NCI-H526 treated with DMSO at 0.1 percent for 48 hours (cell line): ENCODE measurements at places on chromosomes 11 and 22.
A peak's percentile ranks its signal among the peaks of the same experiment; 100 is the strongest.

- no peak for DNase-seq
Observed at GRCh38 chr11:120608760-120609211, 97.2 kb downstream of the GRIK4 start.

DNA sequence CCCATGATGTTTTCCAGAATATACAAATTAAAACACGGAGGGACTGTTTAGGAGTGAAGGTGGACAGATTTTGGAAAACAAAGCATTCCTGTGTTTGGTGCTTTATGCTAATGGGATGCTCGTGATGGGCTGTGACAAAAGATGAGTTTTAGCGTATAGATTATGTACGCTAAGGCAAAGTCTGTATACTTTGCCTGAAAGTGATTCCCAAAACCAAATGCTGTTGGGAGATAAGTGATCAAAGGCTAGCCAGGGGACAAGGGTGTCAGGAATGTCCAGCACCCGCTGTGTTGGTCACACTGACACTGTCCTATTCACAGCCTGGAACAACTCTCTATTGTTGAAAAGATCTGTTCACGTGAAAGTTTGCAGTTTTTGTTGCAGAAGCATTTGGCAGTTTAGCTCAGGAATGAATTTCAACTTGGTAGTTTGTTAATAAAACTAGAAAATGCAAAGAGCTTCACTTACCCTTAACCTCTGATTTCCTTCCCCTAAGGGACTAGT lies 1.5 kb downstream of the JAM3 start:
- DNase-seq: peak; percentile 87

- no peak for DNase-seq
Observed at GRCh38 chr11:8681837-8682302, 595 bp downstream of the TRIM66 start.

GRCh38 chr11:69510471-69511357 lies 29.3 kb downstream of the LINC01488 start:
- no peak for DNase-seq

DNA sequence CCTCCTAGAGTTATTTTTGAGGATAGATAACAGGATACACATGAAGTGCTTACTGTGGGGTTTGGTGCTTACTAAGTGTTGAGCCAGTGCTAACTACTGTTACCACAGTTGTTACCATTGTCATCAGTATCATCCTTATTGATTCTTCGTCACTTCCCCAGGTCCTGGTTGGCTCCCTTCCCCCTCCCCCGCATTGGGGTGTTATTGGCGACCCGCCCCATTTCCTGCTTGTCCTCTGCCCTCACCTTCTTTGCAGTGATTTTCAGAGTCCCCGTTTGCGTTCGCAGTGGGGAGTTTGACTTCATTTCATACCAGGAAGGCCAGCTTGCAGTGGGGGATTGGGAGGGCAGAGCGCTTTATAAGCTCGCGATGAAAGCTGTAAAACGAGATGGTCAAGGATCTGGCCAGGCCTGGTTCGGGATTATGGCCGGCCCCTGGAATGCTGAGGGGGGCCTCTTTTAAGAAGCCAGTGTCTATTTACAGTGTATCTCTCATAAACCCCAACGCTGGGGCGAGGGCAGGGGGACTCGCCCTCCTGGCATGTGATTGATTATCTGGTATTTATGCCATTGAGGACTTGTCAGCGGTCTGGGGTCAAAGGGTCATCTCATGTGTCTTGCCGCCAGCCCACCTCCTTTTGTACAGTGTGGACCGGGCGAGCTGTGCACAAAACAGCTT lies 84.6 kb upstream of the NNMT start:
- no peak for DNase-seq

DNA sequence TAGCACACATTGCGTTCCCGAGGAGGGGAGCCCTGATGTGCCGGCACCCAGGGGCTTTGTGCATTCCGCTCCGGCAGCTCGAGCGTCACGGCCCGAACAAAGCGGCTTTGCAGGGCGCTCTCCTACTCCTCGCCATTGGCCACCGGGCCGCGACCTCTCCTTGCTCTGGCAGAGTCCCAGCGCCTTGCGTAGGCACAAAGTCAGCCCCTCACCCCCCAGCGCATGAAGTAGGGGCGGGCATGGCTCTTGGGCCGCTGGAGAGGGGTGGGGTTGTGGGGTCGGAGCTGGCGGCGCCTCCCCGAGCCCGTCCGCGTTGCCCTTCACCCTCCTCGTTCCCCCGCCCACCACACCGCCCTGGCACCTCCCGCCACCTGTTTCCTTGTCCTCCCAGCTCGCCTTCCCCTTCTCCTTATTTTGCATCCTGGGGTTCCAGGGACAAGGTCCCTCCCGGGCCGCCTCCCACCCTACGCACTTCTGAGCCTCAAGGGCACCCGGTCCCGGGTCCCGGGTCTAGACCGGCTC lies 753 bp upstream of the PPARA start:
- peak; percentile 39 for DNase-seq

- DNase-seq: no peak
Observed at GRCh38 chr22:27135031-27135981, 477.9 kb downstream of the MIAT start.

- DNase-seq: no peak
Observed at GRCh38 chr11:76653674-76654284, 16.8 kb downstream of the LRRC32 start.

DNA sequence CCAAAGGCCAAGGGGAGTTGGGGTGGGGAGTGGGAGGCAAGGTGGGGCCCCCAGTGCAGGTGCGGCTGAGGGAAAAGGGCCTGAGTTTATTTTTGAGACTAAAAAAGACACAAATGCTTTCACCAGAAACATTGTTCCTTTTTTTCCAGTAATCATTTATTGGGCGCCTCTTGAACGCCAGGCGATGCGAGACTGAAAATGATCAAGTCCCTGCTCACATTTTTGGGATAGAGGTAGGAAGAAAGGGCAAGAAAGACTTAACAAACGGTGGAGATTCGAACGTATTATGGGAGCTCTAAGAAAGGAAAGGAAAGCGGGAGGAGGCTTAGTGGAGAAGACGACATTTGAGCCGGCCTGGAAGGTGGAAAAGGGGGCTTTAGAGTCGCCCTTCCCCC lies 796 bp upstream of the SF3B2 start:
- no peak for DNase-seq

DNA sequence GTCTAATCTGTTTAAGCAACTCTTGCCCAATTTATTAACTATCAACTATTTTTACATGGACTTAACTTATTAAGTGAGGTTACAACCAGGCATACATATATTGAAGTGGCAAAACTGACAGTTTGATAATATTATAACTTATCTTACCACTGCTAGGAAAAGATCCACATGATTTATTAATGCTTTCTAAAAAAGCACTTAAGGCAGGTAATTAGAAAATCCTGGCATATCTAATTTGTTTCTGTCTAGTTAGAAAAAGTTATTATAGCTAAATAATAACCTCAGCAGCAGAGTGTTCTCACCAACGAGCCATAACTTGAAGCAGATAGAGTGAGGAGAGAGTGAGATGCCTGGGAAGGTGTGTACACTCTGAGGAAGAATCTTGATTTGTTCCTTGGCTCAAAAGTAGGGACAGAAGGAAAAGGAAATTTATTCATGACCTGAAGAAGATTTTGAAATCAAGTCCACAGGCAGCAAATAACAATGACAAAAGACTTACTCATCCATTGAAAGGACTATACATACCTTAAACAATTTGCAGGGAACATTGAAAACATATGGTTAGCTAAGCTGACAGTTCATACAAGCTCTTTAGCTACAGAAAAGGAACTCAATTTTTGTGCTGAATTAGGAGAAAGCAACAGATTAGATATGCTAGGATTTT lies 7.1 kb upstream of the MUC15 start:
- DNase-seq: no peak

GRCh38 chr22:43345761-43346301 lies 2.7 kb upstream of the SCUBE1 start:
- no peak for DNase-seq

DNA sequence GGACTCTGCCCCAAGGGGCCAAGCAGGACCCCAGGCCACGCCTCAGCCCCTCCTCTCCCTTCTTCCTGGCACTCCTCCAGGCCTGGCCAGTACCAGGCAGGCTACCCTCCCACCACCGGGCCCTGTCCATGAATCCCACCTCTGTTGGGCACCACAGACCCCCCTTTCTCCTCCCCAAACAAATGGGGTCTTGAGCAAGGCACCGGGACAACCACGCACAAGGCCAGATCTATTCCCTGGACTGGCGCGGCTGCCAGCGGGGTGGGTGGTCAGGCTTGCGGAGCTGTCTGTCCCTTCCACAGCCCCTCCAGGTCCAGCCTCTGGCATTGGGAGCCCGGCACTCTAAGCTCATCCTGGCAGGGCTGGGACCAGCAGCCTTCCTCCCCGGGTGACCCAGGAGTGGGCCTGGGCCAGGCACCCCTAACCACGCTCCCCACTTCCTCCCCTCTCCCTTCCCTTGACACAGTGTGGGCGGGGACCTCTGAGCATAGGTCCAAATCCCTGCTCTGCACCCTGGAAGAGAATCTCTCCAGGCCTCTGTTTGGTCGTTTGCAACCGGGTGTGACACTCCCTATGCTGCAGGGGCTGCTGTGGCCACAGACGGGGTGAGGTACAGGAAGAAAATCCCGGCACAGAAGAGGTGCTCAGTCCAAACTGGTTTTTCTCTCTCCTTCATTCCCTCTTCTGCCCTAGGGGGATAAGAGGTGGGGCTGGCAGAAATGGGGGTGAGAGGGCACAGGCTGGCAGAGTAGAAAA lies 14.6 kb downstream of the ELFN2 start:
- DNase-seq: no peak

DNA sequence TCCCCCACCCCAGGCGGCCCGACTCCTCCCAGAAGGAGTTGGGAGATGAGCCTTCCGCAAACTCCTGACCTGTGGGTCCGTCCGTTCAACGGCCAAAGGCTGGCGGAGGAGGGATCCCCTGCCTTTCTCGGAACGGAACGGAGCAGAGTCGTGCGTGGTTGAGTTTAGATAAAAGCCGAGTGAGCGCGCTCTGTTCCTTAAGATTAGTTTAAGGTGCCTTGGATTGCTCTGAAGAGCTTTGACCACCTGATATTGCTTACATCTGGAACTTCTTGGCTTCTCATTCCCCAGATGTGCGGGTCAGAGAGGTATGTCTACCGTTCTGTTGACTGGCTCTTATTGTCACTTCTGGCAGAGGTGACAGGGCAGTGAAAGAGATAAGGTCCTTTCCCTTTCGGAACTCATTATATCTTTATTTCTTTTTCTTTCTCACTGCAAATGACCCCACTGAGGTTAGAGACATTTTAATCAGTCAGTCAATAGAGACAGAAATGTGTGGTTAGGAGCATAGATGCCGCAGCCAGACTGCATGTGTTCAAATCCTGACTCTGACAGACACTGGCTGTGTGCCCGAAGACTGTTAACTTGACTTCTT lies at the start of gene TRIM6:
Gene TRIM6, plus strand, starts transcription at position 31 of the 595 bp plus-strand sequence. Its CDS starts 261 bp downstream, at position 292.
- DNase-seq: no peak

DNA sequence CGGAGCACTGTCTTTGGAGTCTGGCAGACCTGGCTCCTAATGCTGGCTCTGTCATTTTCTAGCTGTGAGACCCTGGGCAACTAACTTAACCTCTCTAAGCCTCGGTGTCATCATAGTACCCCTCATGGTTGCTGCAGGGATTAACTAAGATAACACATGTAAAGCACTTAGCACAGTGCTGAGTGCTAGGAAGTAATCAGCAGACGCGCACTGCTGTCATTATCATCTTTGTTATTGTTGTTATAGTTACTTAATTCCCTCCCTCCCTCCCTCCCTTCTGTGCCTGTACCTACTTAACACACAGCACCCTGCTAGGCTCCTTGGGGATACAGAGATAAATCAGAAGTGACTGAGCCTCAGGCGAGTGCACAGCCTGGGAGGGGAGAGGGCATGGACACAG lies 104.7 kb upstream of the PITPNB start:
- DNase-seq: no peak

GRCh38 chr22:28896611-28897010 lies 13.2 kb downstream of the ZNRF3 start:
- DNase-seq: no peak

GRCh38 chr22:39142088-39142680 lies 10.3 kb downstream of the CBX7 start:
- DNase-seq: no peak

DNA sequence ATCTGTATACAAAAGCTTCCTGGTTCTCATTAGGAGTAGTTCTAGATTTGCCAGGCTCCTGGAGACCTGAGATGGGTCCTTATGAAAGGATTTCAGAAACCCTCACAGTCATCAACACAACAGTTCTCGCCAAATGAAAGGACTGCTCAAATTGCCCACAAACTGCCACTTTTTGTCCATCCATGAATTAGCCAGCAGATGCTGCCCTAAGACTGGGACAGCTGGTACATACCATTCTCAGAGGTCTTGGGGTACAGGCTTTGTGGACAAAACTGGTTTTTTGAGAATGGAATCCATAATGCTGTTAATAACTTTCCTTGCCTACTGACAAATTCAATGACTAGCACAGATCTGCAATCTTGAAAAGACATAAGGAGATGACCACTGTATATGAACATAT lies 23.4 kb upstream of the BDNF start:
- DNase-seq: no peak

GRCh38 chr11:6402561-6402981 lies 12.3 kb downstream of the SMPD1 start:
- DNase-seq: no peak

- no peak for DNase-seq
Observed at GRCh38 chr22:35861451-35861850, 143.8 kb downstream of the APOL5 start.

DNA sequence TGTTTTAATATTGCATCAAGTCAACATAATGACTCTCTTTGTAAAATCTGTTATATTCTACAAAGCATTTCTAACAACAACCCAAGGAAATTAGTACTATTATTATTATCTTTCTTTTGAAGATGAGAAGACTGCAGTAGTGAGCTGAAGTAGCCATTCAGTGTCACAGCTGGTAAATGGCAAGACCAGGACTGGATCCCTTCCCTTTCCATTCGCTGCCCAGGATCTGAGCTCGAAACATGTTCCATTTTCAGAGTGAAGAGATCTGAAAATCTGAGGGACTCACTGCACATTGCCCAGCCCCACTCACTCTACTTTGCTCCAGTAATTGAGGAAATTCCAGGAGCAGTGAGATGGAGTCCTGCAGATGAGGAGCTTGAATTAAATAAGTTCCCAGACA lies 240.0 kb upstream of the BLID start:
- no peak for DNase-seq

DNA sequence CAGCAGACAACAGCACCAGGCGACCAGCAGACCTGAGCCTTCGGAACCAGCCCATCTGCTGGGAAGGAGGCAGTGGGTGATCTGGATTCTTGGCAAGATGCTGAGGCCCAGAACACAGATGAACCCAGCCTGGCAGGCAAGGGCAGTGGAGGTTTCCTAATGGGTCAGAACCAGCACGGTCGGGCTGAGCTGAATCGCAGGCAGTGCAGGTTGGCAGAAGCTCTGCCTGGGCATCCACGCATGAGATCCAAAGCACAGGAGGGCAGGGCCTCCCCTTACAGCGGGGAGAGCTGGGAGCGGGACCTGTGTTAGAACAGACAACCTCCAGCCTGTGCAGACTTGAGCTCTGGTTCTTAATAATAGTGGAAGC lies 47.5 kb downstream of the DSCAML1 start:
- no peak for DNase-seq
